ENCODE measurements at places on chromosomes 5 and 9.

- DNase-seq: no peak
Observed at GRCh38 chr5:10631316-10631996, 67.6 kb downstream of the ANKRD33B start.

- no peak for DNase-seq
Observed at GRCh38 chr5:166317425-166317824, 1974.0 kb upstream of the WWC1 start.

DNA sequence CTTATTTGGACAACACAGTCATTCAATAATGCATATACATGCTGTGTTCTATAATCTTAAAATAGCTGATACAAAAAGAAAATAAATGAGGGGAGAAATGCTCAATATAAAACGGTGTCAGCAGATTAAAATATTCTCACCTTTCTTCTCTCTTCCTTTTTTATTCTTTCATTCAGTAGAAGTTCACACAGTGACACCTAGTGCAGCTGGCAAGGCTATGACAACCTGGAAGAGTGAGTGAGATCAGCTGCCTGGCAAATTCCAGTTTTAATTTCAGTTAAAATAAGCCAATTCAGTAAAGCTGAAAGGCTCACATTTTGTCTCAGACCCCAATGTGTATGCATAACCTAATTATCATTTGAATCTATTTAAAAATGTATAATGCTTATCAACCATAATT is 150.3 kb downstream of the RASEF start:
- no peak for DNase-seq

DNA sequence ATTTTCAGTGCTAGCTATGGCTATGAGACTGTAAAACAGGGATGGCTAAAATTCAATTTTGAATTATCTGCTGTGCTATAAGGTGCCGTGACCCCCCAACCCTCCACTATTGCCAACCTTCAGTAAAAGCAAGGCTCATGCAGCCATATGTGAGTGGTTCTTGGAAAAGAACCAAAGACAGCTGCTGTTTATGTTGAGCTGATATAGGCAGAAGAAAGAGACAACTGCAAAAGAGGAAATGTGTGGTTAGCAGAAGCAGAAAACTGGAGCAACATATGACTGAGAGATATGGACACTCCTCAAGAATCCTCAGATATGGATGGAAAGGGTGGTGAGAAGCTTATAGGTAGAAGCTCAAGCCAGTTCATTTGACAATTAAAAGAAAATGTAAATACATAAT is 200.3 kb downstream of the TLE1 start:
- DNase-seq: peak; percentile 55

DNA sequence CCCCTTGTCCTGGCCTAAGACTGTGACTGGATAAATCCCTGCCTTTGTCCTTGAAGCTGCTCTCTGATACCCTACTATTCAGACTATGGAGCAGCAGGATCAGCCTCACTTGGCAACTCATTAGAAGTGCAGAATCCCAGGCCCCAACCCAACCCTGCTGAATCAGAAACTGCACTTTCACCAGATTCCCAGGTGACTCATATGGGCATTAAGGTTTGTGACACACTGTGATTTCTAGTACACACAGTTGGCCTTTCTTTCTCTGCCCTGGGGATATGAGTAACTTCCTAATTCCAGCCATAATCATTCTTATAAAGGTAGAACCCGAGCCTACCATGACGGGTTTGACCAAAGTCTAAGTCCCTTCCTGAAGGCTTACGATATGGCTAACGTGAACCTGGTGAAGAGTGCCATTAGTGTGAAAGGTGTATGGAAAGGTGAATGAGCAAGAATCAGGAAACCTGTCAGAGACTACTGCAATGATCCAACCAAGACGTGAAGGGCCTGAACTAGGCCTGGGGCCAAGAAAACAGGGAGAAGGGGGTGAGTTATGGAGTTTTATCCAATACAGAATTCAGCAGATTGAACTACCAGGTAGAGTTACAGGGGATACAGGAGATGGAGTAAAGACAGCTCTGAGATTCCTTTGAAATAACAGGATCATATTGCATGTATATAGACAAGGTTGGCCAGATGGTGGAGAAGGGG is 533.0 kb downstream of the BNC2 start:
- DNase-seq: no peak

DNA sequence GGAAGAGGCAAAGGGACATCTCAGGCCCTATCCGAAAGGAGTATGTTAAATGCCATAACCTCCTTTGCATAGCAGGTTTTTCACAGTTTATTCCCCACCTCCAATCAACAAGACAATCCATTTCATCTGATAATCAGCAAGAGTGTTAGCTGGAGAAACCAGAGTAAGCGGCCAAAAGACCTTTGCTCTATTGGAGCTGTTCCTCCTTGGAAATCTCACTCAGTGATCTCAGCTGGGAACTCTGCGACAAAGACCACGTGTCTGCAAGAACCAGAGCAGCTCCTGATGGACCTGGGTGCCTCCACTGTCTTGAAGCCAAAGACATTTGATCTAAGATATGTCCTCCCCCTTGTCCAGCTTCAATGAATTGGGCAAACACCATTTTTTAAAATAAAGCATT is 241.0 kb downstream of the SEC61B start:
- no peak for DNase-seq

GRCh38 chr5:120442694-120443093 is 21.4 kb upstream of the PRR16 start:
- no peak for DNase-seq

DNA sequence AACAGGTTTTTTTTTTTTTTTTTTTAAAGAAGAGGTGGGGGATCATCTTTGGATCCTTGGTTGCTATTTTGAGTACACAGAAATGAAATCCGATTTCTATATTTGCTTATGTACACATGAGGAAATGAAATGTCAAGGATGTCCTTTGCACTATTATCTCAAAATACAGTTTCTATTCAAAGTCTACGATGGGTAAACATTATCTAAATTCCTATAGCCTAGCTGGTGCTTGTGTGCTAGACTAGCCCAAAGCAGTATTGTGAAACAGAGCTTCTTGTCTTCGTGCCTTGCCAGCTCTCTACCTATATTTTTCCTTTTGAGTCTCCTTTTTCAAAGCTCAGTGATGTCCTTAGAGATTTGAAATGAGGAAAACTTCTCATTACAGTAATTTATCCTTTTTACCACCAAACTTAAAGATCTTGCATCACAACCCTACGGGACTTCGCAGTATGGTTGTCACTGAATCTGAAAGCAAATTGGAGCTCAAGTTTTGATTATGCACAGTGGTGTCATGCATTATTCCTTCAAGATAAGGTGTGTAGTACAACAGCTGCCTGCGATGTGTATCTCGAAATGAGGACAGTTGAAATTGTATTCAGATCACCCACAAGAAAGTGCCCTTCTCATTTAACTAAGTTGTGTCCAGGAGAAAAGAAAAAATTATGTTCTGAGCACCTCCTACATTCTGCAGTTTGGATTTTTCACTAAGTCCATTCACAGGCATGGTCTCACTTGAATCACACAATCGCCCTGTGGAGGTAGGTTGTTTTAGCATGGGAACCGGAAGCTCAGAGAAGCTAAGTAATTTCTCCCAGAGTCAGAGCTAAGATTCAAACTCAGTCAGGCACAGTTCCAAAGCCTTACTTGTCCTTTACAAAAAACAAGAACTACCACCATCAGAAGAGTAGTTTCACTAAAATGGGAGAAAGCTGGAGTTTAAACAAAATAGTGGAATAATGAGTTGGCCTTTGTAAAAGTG is 379.0 kb downstream of the GLIS3 start:
- DNase-seq: no peak

GRCh38 chr9:126642010-126642744 is 28.4 kb downstream of the LMX1B start:
- no peak for DNase-seq

- DNase-seq: peak; percentile 0
Observed at GRCh38 chr9:84667571-84668195, 1.8 kb upstream of the NTRK2 start.

DNA sequence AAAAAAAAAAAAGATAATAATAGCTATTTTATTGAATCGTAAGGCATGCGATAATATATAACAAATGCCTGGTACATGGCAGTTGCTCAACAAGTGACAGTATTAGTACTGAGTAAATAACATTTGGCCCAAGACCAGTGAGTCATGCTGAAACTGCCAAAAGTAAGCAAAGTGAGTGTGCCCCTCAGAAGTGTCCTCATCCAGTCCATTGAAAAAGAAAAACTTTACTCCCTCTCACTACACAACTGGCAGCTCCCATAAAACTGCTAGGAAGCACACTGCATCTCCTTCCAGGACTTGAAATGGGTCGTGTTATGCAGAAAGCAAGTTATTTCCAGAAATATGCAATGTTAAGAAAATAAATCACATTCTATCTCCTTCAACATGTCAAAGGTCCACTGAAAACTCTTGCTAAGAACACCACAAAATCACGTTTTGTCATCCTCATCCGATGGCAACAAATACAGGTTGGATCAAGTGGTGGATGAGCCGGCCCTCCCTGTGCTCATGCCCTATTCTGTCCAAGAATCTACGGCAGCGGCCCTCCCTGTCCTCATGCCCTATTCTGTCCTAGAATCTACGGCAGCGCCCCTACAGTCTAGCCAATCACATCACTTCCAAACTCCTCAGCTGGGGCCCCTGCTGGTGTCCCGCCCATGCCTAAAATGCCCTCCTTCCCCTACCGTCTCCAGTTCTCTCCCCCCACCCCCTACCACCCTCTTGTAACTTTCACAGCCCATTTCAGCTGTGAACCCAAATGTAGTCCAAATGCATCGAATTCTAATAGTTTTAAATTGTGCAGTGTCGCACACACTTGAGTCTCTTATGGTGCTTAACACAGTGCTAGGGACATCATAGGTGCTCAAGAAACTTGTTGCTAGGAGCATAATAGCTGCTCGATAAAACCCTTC is 12.5 kb downstream of the PTCH1 start:
- no peak for DNase-seq
